ENCODE measurements at places on chromosomes 12 and 14.

DNA sequence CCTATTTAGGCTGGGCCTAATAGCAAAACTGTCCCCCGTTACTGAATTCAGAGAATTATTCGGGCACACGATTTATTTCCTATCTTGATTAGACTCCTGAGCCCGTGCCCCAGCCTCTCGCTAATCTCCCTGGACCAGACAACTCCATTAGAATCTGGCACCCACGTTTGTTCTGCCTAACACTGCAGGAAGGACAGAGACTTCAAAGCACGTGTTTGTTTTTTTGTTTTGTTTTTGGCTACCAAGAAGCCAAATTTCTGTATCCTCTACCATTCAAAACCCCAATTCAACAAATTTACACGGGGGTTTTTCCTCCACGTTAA lies 4.8 kb downstream of the USP44 start:
- no peak for DNase-seq

- DNase-seq = no peak
Measured at GRCh38 chr12:109587921-109588320, 14.3 kb downstream of the MVK start.

GRCh38 chr14:50083467-50084337 lies 32.7 kb downstream of the VCPKMT start:
- DNase-seq = peak; percentile 46

DNA sequence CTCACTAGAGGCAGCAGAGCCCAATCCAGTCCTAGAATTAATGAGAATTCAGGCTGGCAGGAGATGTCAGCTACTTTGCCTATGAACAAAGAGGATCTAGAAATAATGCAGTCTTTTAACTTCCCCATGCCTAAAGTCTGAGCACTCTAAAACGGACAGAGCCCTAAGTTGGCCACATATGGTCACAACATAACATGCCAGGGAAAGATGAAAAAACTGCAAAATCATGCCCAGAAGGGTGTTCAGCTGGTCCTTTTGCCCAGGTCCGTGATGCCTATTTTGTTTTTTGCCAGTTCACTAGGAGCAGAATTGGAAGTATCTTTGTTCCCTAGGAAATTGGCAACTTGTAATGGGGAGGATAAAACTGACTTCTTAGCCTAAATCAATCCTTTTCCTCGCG lies 20.3 kb upstream of the LMNTD1 start:
- DNase-seq = no peak

DNA sequence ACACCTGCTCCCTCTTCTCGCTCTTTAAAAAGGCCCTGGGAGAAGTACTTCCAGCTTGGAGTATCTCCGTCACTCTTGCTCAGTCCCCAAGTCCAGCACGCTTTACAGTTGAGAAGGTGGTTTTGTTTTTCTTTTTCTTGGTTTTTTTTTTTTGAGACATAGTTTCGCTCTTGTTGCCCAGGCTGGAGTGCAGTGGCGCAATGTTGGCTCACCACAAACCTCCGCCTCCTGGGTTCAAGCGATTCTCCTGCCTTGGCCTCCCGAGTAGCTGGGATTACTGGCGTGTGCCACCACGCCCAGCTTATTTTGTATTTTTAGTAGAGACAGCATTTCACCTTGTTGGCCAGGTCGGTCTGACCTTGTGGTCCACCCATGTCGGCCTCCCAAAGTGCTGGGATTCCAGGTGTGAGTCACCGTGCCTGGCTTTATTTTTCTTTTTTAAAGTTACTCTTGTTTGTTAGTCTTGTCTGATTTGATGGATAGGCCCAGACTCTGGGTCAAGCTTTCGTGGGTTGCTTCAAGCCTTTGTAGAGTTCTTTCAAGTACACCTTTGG lies 1.9 kb downstream of the TDRD9 start:
- DNase-seq = no peak

GRCh38 chr14:26738571-26738970 lies 140.7 kb upstream of the NOVA1 start:
- no peak for DNase-seq

All from GM10248 (cell line).